ENCODE measurements at places on chromosomes 1 and 21. TPM values are rescaled to one million over a fixed set of nuclear protein-coding genes. Genes with fewer than 3 reads are reported as not detected.

GRCh38 chr1:65846866-65847265 lies 54.2 kb downstream of the PDE4B start:
- no peak for DNase-seq

- no peak for DNase-seq
These were observed 66.4 kb upstream of the STUM start for GRCh38 chr1:226482196-226482595.

GRCh38 chr1:102191723-102192122 lies 195.0 kb upstream of the OLFM3 start:
- no peak for DNase-seq

- DNase-seq, result no peak
These were observed 123.7 kb upstream of the EDN2 start for GRCh38 chr1:41608211-41608610.

DNA sequence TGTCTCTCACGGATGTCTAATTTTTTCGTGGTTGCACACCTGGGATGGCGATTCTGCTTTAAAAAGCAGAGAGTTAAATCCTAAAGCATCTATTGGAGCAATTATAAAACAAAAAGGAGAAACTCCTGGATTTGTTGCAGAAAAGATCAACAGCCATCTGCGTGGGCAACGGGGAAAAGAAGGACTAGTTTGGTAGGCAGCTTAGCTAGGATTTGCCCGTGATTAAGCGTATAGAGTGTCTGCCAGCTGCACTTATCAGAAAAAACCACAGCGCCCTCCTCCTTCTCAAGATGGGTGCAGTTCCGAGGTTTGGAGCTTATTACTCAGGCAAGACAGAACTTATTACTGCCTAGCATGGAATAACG lies 526 bp upstream of the SLC25A24 start:
- DNase-seq, result no peak

GRCh38 chr1:192147696-192148095 lies 10.6 kb upstream of the RGS18 start:
- no peak for DNase-seq

Gene KIAA1614
- total RNA-seq, result 9.1 TPM

Gene ALX3
- total RNA-seq, result not detected

Gene ZNF683
- total RNA-seq, result not detected
